Left ventricle myocardium inferior (tissue), 1 donor: ENCODE measurements at places on chromosomes 16 and 17. TPM values are rescaled to one million over a fixed set of nuclear protein-coding genes. Genes with fewer than 3 reads are reported as not detected.
A peak's percentile ranks its signal among the peaks of the same experiment; 100 is the strongest.

DNA sequence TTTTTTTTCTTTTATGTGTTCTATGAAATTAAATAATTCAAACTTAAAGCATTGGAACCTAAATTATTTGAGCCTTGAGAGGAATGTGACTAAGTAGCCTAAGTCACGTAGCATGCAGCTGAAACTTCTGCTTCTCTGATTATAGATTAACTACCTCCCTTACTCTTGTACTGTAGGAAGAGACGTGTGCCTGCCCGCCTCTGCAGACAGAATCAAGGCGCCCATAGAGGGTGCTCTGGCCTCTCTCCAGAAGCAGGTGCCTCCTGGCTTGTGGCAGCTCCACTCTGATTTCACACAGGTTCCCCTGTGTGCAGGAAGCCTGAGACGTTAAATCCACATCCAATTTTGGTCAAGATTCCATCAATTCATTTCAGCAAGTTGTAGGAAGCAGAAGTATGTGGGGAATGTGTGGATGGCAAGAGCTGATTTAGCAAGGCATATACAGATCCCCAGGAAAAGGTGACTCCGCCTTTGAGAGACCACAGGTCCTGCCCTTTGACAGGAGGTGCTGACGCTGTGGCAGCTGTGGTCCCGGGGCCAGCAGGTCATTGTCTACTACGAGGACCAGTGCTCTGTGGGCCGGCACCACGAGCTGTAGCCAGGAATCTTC is 1418.8 kb downstream of the CDH11 start:
- no peak overlapping the region for H3K4me3 ChIP-seq
- DNase-seq, result no peak
- no peaks in the 10 kb centered on the region for H3K36me3 ChIP-seq
- H3K27ac ChIP-seq, result no peak overlapping the region
- H3K27me3 ChIP-seq, result no peaks in the 10 kb centered on the region
- no peaks in the 10 kb centered on the region for H3K4me1 ChIP-seq

PLEKHH3 gene
- 21.5 TPM for total RNA-seq

SCGB1C2 gene
- total RNA-seq, result not detected

DNA sequence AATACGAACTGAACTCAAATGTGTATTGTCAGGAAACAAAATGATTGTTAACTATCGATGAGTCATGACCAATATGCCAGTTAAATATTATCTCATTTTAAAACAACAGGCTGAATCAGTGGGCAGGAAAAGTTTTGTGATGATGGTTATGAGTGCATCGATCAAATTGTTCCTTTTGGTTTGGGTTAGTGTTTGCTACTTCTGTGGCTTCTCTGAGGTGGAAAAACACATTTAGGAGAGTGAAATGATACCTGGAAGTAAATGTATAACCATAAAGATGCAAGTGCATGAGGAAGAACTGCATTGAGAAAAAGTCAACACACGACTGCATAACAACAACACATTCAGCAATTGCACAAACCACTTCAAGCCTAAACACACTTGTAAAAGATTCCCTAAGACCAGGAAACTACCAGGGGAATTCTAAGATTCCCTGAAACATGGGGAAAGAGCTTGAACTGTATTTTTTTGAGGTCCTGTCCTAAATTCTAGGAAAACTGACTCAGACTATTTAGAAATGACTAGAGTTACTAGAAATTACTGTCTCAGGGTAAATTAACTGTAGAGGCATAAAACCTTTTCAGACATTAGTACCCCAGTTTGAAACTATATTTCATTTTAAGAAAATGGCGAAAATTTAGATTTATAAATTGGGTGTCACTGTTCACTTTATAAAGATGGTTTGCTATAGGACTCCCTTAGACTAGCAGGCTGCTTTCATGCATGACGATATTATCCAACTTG is 44.8 kb downstream of the CDYL2 start:
- H3K4me1 ChIP-seq, result no peaks in the 10 kb centered on the region
- no peaks in the 10 kb centered on the region for H3K27me3 ChIP-seq
- no peak for DNase-seq
- H3K36me3 ChIP-seq, result no peaks in the 10 kb centered on the region

- H3K36me3 ChIP-seq, result no peaks in the 10 kb centered on the region
- no peaks in the 10 kb centered on the region for H3K4me1 ChIP-seq
- H3K4me3 ChIP-seq, result no peak overlapping the region
- H3K27ac ChIP-seq, result no peak overlapping the region
- no peak for DNase-seq
- H3K27me3 ChIP-seq, result no peaks in the 10 kb centered on the region
Measured at GRCh38 chr16:48438414-48438813, 53.2 kb upstream of the SIAH1 start.

DNA sequence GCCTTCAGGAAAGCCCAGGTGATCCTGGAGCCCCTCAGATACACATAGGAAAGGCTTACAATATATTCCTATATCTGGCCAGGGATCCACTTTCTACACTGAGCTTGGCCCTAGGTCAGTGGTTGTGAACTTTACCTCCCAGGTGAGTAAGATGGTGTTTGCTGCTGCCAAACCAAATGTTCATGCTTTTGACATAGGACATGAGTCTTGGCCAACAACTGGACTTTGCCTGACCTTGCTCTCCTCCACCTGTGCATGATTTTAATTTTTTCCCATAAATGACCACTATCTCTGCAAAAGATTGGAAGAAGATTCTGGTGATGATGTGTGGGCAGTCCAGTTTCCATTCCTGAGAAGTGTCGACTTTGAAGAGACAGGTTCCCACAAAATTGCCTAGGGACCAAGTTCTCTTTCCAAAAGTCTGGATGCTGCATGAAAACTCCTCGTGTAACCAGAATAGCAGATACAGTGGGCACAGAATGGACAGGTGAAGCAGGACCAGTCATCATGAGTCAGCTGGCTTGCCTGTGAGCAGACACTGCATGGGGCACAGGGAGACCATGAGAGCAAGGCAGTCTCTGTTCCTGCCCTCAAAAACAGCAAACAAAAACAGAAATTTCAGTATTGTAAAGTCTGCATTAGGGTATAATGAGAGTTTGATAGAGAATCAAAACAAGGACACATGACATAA is 226.4 kb upstream of the MON1B start:
- H3K4me3 ChIP-seq, result no peak overlapping the region
- H3K36me3 ChIP-seq, result no peaks in the 10 kb centered on the region
- no peak overlapping the region for H3K27ac ChIP-seq
- no peak for DNase-seq
- H3K4me1 ChIP-seq, result no peaks in the 10 kb centered on the region
- no peaks in the 10 kb centered on the region for H3K27me3 ChIP-seq

GRCh38 chr17:33381201-33381600 is 88.1 kb upstream of the ASIC2 start:
- no peaks in the 10 kb centered on the region for H3K36me3 ChIP-seq
- H3K4me3 ChIP-seq, result no peak overlapping the region
- no peak for DNase-seq
- no peaks in the 10 kb centered on the region for H3K4me1 ChIP-seq
- H3K27ac ChIP-seq, result no peak overlapping the region

- peak overlapping the region; percentile 50 for H3K4me3 ChIP-seq
- H3K4me1 ChIP-seq, result peaks cover 55% of the 10 kb centered on the region
- peaks cover 31% of the 10 kb centered on the region for H3K36me3 ChIP-seq
- no peaks in the 10 kb centered on the region for H3K27me3 ChIP-seq
- H3K27ac ChIP-seq, result peak overlapping the region; percentile 86
Measured at GRCh38 chr16:47493381-47494337, 32.5 kb downstream of the PHKB start.

CCL23 gene
- not detected for total RNA-seq

DNA sequence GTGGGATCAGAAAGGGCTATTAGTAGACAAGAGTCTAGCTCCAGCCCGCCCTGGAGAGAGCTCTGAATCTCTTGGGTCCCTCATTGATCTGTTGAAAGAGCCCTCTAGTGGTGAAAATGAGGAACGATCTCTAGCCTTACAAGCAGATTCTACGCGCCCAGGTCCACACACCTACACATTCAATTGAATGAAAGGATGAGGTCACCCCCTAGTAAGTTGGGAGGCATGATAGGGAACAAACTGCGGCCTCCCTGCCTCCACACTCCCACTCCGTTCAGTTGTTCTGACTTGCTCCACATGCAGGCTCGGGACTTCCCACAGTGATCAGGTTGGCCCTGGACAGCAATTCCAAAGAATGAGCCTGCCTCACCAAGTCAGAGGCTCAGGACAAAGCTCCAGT is 2.9 kb upstream of the CACNG3 start:
- no peak overlapping the region for H3K27ac ChIP-seq
- H3K27me3 ChIP-seq, result peaks cover 75% of the 10 kb centered on the region
- H3K36me3 ChIP-seq, result no peaks in the 10 kb centered on the region
- H3K4me3 ChIP-seq, result no peak overlapping the region

SLC12A3 gene
- total RNA-seq, result not detected

C1QL1 gene
- 0.74 TPM for total RNA-seq

- H3K4me3 ChIP-seq, result no peak overlapping the region
- H3K4me1 ChIP-seq, result no peaks in the 10 kb centered on the region
- no peak overlapping the region for H3K27ac ChIP-seq
- peaks cover 71% of the 10 kb centered on the region for H3K27me3 ChIP-seq
- no peak for DNase-seq
- H3K36me3 ChIP-seq, result no peaks in the 10 kb centered on the region
Measured at GRCh38 chr17:48427598-48427997, 2.4 kb downstream of the SKAP1 start.

CD300E gene
- 0.30 TPM for total RNA-seq

CALB2 gene
- 0.36 TPM for total RNA-seq

DNA sequence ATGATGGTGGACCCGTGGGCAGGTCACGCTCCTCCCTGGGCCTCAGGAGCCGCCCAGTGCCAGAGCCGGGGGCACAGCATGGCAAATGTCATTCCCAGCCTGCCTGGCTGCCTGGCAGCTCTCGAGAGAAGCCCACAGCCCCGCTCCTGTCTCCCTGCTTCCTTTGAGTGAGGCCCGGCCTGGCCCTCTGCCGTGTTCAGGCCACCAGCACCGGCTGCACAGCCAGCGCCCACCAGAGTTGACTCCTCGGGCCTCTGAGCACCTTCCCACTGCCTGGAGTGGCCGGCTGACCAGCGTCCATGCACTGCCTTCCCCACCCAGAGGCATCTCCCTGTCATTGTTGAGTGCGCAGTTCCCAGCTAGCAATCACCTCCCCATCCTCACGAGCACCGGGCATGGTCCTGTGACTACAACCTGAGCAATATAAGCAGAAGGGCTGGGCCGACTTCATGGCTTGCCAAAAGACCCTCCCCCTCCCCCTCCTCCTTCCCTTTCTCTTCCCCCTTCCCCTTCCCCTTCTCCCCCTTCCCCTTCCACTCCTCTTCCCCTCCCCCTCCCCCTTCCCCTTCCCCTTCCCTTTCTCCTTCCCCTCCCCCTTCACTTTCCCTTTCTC is 11.9 kb upstream of the SLC38A10 start:
- no peak for DNase-seq
- no peaks in the 10 kb centered on the region for H3K27me3 ChIP-seq
- H3K4me3 ChIP-seq, result no peak overlapping the region

DNA sequence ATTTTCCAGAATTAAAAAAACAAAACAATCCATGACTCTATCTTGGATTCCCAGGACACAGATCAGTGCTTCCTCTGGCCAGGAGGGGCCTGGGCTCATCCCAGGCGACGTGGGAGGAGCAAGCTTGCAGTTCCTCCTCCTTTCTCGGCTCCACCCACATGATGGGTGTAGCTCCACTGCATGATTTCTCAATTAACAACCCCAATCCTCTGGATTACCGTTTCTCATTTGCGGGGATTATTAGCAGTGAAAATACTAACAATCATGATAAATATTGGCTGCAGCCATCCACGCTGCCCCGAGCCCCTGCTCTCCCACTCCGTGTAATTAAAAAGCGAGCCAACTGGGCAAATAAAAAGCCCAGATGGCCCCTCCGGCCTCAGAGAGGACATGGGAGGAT is 46.4 kb upstream of the SDK2 start:
- H3K27me3 ChIP-seq, result peaks cover 53% of the 10 kb centered on the region
- no peak overlapping the region for H3K4me3 ChIP-seq
- no peaks in the 10 kb centered on the region for H3K36me3 ChIP-seq
- no peak overlapping the region for H3K27ac ChIP-seq

GRCh38 chr17:39676198-39676819 is 8.1 kb downstream of the PNMT start:
- H3K36me3 ChIP-seq, result peaks cover 10% of the 10 kb centered on the region
- peaks cover 83% of the 10 kb centered on the region for H3K4me1 ChIP-seq
- peak overlapping the region; percentile 92 for H3K27ac ChIP-seq
- DNase-seq, result peak; percentile 76
- no peak overlapping the region for H3K4me3 ChIP-seq
- H3K27me3 ChIP-seq, result no peaks in the 10 kb centered on the region

GRCh38 chr17:22409160-22409751 is 716.9 kb downstream of the KCNJ18 start:
- H3K36me3 ChIP-seq, result no peaks in the 10 kb centered on the region
- H3K27me3 ChIP-seq, result no peaks in the 10 kb centered on the region
- DNase-seq, result no peak
- H3K4me3 ChIP-seq, result no peak overlapping the region
- no peak overlapping the region for H3K27ac ChIP-seq

BAIAP3 gene
- total RNA-seq, result 3.9 TPM

- peaks cover 81% of the 10 kb centered on the region for H3K36me3 ChIP-seq
- H3K4me1 ChIP-seq, result peaks cover 55% of the 10 kb centered on the region
- H3K4me3 ChIP-seq, result no peak overlapping the region
Measured at GRCh38 chr17:29078183-29079045, 35.5 kb downstream of the PIPOX start.

DNA sequence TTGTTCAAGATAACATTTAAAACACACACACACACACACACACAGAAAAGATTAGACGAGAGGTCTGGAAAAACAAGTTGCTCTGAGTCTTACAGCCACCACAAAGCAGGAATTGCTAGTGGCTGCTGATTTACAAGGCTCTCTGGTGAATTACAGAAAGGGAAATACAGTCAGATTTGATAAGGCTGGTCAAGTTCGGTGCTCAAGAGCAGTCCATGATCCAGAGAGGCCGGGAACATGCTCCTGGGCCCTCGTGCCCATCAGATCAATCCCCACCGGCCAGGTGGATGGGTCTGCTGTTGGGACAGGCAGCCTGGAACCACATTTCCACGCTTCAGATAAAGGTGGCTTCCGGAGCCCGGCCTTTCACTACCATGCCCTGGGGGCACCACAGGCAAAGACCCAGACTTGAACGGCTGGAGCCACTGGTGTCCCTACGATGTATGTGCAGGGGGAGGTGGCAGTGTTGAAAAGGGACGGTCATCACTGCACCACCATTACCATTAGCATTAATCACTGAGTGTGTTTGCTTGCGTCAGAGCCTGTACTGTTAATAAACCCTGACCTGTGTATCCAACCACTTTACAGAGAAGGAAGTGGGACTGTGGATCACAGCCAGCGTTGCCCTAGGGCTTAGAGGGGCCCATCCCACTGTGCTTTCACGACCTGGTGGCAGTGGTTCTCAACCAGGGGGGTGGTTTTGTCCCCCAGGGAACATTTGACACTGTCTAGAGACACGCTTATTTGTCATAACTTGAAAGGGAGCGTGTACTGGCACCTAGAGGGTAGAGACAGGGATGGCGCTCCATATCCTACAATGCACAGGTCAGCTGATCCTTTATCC is 95.1 kb downstream of the XYLT1 start:
- H3K27me3 ChIP-seq, result no peaks in the 10 kb centered on the region
- H3K4me3 ChIP-seq, result no peak overlapping the region
- peaks cover 40% of the 10 kb centered on the region for H3K4me1 ChIP-seq
- no peaks in the 10 kb centered on the region for H3K36me3 ChIP-seq
- DNase-seq, result no peak

DNA sequence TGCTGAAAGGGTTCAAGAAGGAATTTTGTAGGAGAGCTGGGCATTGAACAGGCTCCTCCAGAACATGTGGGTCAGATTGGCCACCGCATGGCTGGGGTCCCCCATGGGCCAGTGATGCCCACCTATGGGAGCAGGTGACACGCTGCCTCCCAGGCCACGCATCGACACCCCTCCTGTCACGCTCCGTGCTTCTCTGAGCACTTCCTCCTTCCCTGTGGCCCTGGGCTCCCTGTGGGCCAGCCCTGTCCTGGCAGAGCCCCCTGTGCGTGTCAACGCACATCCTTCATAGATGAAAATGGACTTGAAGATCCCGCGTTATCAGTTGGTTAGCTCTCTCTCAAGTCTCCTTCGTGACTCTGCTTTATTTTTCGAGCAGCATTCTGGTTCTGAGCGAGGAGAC is 160.3 kb downstream of the RPTOR start:
- DNase-seq, result no peak
- no peaks in the 10 kb centered on the region for H3K4me1 ChIP-seq
- H3K27ac ChIP-seq, result no peak overlapping the region
- H3K4me3 ChIP-seq, result no peak overlapping the region
